ENCODE measurements at places on chromosomes 6 and 20.

- H3K36me3 ChIP-seq = no peaks in the 10 kb centered on the region
- H3K27me3 ChIP-seq = no peaks in the 10 kb centered on the region
- no peak overlapping the region for H3K27ac ChIP-seq
- H3K4me1 ChIP-seq = no peaks in the 10 kb centered on the region
- DNase-seq = no peak
- no peak overlapping the region for H3K4me3 ChIP-seq
These were observed 30.1 kb downstream of the PCMT1 start for GRCh38 chr6:149779644-149779963.

DNA sequence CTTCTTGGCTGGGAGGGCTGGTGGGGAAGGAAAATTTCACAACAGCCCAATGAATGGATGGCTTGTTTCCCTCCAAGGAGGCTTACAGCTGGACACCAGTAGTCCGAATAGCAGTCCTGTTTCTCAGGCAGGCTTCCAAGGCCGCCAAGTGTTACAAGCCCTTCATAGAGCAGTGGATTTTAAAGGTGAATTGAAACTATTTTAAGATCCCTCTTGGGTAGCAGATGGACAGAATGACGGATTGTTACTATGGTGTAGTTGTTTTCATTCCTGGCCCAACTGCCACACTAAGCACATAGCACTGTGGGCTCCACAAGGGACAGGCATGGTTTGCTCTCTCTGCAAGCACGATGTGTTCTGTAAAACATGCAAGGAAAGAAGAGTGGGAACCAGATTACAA is 203.3 kb upstream of the TAB2 start:
- no peak for DNase-seq
- no peak overlapping the region for H3K27ac ChIP-seq
- no peaks in the 10 kb centered on the region for H3K27me3 ChIP-seq
- H3K4me1 ChIP-seq = no peaks in the 10 kb centered on the region

GRCh38 chr6:2734488-2735166 is 16.1 kb downstream of the MYLK4 start:
- H3K36me3 ChIP-seq = no peaks in the 10 kb centered on the region
- H3K4me3 ChIP-seq = no peak overlapping the region
- H3K4me1 ChIP-seq = no peaks in the 10 kb centered on the region
- no peak for DNase-seq
- no peak overlapping the region for H3K27ac ChIP-seq

DNA sequence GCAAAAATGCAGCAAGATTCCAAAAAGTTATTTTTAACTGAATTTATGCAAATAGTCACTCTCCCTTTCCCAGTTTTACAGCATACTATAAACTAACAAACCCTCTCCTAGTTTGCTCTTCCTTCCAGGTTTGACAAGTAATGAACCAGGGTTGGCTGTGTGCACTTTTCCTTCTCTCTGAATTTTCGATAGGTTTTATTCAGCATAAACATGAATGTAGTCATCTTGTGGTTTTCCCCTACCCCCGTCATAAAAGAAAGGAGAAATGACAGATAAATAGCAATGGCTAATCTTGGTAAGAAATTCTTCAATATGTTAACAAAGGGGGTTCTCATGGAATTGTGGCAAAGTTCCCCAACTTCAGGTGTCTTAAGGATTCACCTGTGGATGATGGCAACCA is 26.3 kb downstream of the PRDM1 start:
- H3K4me1 ChIP-seq = peaks cover 4% of the 10 kb centered on the region
- H3K4me3 ChIP-seq = no peak overlapping the region
- DNase-seq = no peak
- no peaks in the 10 kb centered on the region for H3K36me3 ChIP-seq
- H3K27me3 ChIP-seq = no peaks in the 10 kb centered on the region

GRCh38 chr6:50602292-50602691 is 111.0 kb upstream of the TFAP2D start:
- no peaks in the 10 kb centered on the region for H3K4me1 ChIP-seq
- DNase-seq = peak; percentile 43
- H3K36me3 ChIP-seq = no peaks in the 10 kb centered on the region
- H3K4me3 ChIP-seq = no peak overlapping the region
- no peak overlapping the region for H3K27ac ChIP-seq

DNA sequence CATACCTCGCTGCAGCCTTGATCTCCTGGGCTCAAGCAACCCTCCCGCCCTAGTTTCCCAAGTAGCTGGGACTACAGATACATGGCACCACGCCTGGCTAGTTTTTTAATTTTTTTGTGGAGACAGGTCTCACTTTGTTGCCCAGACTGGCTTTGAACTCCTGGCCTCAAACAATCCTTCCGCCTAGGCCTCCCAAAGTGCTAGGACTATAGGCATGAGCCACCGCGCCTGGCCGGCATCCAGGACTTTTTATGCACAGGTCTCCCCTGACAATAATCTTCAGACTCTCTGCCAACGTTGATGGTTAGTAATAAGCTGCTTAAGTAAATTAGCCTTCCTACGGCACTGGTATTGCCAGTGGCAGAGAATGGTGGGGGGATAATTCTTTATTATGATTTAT is 110.5 kb upstream of the MTHFD1L start:
- no peak for DNase-seq
- H3K27me3 ChIP-seq = no peaks in the 10 kb centered on the region
- H3K27ac ChIP-seq = no peak overlapping the region
- H3K36me3 ChIP-seq = no peaks in the 10 kb centered on the region
- no peak overlapping the region for H3K4me3 ChIP-seq

GRCh38 chr6:81204731-81205130 is 547.8 kb downstream of the TENT5A start:
- H3K27ac ChIP-seq = no peak overlapping the region
- no peaks in the 10 kb centered on the region for H3K36me3 ChIP-seq
- peak; percentile 47 for DNase-seq
- no peak overlapping the region for H3K4me3 ChIP-seq
- no peaks in the 10 kb centered on the region for H3K27me3 ChIP-seq

GRCh38 chr20:4702562-4703280 is 19.0 kb upstream of the PRND start:
- peaks cover 11% of the 10 kb centered on the region for H3K4me1 ChIP-seq
- no peak for DNase-seq
- no peaks in the 10 kb centered on the region for H3K27me3 ChIP-seq
- no peaks in the 10 kb centered on the region for H3K36me3 ChIP-seq
- no peak overlapping the region for H3K4me3 ChIP-seq
- no peak overlapping the region for H3K27ac ChIP-seq

GRCh38 chr6:34676140-34676539 is 20.4 kb downstream of the ILRUN start:
- H3K36me3 ChIP-seq = no peaks in the 10 kb centered on the region
- no peaks in the 10 kb centered on the region for H3K4me1 ChIP-seq
- no peak for DNase-seq
- no peak overlapping the region for H3K27ac ChIP-seq
- H3K27me3 ChIP-seq = no peaks in the 10 kb centered on the region

GRCh38 chr6:106315765-106316374 is 9.7 kb downstream of the ATG5 start:
- H3K4me3 ChIP-seq = no peak overlapping the region
- DNase-seq = no peak
- H3K27ac ChIP-seq = no peak overlapping the region
- H3K36me3 ChIP-seq = peaks cover 10% of the 10 kb centered on the region

DNA sequence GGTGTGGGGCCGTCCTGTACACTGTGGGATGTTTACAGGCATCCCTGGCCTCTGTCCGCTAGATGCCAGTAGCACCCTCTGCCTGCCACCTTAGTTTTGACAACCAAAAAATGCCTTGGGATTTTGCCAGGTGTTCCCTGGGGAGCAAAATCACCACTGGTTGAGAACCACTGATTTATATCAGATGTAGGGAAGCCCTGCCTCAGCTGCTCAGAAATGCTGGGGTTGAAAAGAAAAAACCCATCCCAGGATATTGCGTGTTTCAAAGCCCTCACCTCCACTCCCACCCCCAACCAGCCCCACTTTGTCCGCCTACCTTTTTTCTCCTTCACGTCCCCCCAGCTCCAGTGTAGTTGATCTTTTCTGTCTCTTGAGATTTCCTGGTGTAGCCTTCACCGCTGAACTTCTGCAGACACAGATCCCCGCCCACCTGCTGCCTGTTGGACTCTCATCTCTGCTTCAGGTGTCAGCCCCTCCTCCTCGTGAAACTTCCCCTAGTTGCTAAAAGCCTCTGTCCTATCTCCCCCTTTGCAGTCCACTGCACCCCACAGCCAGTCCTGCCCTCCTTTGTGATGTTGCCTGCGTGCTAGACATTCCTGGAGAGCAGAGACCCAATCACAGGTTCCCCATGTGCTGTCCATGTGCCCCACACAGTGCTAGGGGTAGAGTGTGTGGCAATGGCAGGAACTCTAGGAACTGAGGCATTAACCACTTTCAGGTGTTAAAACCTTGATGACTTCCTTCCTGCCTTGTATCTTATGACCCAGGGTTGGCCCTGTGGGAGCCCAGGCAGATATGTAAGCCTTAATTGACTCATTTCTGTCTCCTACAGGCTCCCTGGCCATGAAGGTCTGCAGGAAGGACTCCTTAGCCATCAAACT is 98.9 kb downstream of the TBC1D7 start:
- no peaks in the 10 kb centered on the region for H3K4me1 ChIP-seq
- no peaks in the 10 kb centered on the region for H3K36me3 ChIP-seq
- peak; percentile 22 for DNase-seq
- H3K27me3 ChIP-seq = no peaks in the 10 kb centered on the region
- H3K27ac ChIP-seq = no peak overlapping the region

DNA sequence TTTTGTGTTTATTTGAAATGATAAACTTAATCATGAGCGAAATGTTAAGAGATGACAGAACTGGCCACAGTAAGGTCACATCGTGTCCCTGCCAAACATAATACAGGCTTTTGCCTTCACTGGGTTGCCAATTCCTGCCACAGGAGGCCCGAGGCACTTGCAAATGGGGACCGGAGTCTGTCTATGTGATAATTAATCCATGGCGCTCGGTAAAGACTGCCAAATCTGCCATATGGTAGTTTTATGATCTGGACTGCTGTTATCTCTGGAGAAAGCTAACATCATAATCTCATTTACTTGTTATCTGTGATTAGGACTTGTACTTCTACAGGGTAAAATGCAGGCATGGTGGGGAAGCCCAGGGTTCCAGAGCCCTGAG is 170.5 kb upstream of the TSHZ2 start:
- no peak overlapping the region for H3K27ac ChIP-seq
- no peak overlapping the region for H3K4me3 ChIP-seq
- no peak for DNase-seq
- no peaks in the 10 kb centered on the region for H3K4me1 ChIP-seq
- no peaks in the 10 kb centered on the region for H3K36me3 ChIP-seq
- no peaks in the 10 kb centered on the region for H3K27me3 ChIP-seq

- no peaks in the 10 kb centered on the region for H3K27me3 ChIP-seq
- H3K4me1 ChIP-seq = no peaks in the 10 kb centered on the region
- no peak overlapping the region for H3K4me3 ChIP-seq
- no peak for DNase-seq
- H3K36me3 ChIP-seq = no peaks in the 10 kb centered on the region
These were observed 17.2 kb downstream of the SCUBE3 start for GRCh38 chr6:35230950-35231349.

- H3K4me1 ChIP-seq = peaks cover 7% of the 10 kb centered on the region
- H3K27ac ChIP-seq = no peak overlapping the region
- DNase-seq = peak; percentile 76
- H3K4me3 ChIP-seq = peak overlapping the region; percentile 100
These were observed 611 bp upstream of the RAB22A start for GRCh38 chr20:58308680-58309527.

- no peak for DNase-seq
- no peak overlapping the region for H3K27ac ChIP-seq
- no peaks in the 10 kb centered on the region for H3K27me3 ChIP-seq
- no peaks in the 10 kb centered on the region for H3K4me1 ChIP-seq
These were observed 35.8 kb downstream of the BTBD9 start for GRCh38 chr6:38603966-38604365.

DNA sequence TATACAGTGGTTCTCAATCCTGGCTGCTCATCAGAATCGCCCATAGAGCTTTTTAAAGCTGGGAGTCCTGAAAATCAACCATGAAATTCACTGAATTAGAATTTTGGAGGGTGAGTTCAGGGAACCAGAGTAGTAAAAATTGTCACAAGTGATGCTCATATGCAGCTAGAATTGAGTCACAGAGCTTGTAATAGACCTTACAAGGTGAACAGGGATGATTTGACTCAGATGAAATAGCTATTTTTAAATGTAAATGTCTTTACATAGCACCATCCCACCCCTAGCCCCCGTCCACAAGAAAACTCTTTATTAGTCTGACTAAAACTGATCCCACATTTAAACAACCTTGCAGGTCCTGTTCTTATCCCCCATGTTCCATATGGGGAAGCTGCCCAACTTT is 531.7 kb downstream of the LMBRD1 start:
- H3K4me3 ChIP-seq = no peak overlapping the region
- H3K27me3 ChIP-seq = no peaks in the 10 kb centered on the region
- peaks cover 5% of the 10 kb centered on the region for H3K4me1 ChIP-seq

GRCh38 chr6:163351013-163351412 is 63.5 kb upstream of the QKI start:
- H3K36me3 ChIP-seq = no peaks in the 10 kb centered on the region
- H3K4me3 ChIP-seq = no peak overlapping the region
- no peak for DNase-seq
- H3K27me3 ChIP-seq = no peaks in the 10 kb centered on the region
- H3K27ac ChIP-seq = no peak overlapping the region

- H3K4me3 ChIP-seq = no peak overlapping the region
- no peaks in the 10 kb centered on the region for H3K27me3 ChIP-seq
- DNase-seq = no peak
- H3K36me3 ChIP-seq = no peaks in the 10 kb centered on the region
- no peak overlapping the region for H3K27ac ChIP-seq
These were observed 373.5 kb downstream of the HTR1B start for GRCh38 chr6:77089776-77090175.

GRCh38 chr6:69280858-69281257 is 516.0 kb downstream of the LMBRD1 start:
- peak overlapping the region; percentile 84 for H3K27ac ChIP-seq
- H3K27me3 ChIP-seq = no peaks in the 10 kb centered on the region
- H3K4me3 ChIP-seq = no peak overlapping the region
- H3K36me3 ChIP-seq = no peaks in the 10 kb centered on the region
- DNase-seq = peak; percentile 51
- peaks cover 46% of the 10 kb centered on the region for H3K4me1 ChIP-seq

Measured in neural progenitor cell (in vitro differentiated cells).